Fibroblast of skin of right biceps (primary cell): ENCODE measurements at places on chromosomes 2 and 18.
A peak's percentile ranks its signal among the peaks of the same experiment; 100 is the strongest.

- peak; percentile 85 for DNase-seq
Measured at GRCh38 chr2:231611273-231612108, 18.8 kb downstream of the TEX44 start.

- DNase-seq, result no peak
Measured at GRCh38 chr2:132564065-132564464, 105.9 kb downstream of the LYPD1 start.

GRCh38 chr2:2751715-2752315 is 420.7 kb upstream of the MYT1L start:
- no peak for DNase-seq

DNA sequence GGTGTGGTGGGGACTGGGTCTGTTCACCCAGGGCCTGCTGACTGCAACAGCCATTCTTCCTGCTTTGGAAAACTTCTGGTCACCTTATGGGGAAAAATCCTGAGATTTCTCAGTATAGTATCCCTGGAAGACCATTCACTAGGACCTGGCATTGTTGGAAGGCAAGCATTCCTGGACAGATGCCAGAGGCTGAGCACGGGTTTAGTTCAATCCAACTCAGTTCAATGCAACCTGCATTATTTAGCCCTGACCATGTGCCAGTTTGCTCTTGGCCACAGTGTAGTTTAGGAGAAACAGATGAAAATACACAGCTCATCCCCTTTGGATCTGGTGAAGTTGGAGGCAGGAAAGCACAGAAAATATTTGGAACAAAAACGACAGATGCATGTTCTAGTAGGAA is 95.9 kb downstream of the LPIN1 start:
- no peak for DNase-seq

- no peak for DNase-seq
Measured at GRCh38 chr2:96106991-96107707, 9.2 kb downstream of the ADRA2B start.

DNA sequence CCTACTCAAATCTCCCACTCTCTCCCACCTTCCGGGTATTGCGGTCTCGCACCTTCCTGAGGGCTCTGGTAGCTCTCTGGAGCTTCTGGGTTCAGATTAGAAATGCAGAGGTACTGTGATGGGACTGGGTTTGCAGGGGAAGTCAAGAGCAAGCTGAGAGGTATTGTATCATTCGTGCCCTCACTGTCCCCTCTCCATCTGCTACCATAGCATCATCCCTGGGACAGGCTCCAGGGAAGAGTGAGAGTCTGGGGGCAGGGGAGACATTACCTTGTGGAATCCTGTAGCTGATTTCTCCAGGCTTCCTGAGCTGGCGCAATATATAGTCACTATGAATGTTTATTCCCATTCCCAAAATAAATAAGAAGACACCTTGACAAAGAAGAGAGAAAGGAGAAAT is 49.6 kb downstream of the SRD5A2 start:
- DNase-seq, result no peak

DNA sequence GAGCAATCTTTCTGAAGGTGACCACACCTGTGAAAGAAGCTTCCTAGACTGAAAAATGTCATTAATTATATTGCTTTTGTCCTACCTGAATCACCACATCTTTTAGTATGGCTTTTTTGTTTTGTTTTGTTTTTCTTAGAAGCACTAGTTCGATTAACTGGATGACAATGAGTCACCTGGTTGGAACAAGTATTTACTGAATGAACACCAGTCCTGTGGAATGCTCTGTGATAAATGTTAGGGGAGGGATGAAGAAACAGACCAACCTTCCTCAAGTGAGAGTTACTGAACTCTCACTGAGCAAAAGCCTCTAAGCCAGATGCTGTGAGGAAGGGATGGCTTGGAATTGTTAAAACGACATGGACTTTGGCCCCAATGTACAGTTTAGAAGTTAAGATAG is 26.8 kb upstream of the DCC start:
- DNase-seq, result peak; percentile 16

DNA sequence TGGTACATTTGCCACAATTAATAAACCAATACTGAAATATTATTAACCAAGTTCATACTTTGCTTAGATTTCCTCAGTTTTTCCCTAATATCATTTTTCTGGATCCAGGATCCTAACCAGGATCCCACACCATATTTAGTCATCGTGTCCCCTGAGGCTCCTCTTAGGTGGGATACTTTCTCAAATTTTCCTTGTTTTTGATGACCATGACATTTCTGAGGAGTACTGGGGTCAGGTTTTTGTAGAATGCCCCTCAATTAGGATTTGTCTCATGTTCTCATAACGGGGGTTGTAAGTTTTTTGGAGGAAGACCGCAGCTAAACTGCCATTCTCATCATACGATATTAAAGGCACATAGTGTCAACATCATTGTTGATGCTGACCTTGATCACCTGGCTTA is 15.5 kb upstream of the ERCC3 start:
- DNase-seq, result no peak

DNA sequence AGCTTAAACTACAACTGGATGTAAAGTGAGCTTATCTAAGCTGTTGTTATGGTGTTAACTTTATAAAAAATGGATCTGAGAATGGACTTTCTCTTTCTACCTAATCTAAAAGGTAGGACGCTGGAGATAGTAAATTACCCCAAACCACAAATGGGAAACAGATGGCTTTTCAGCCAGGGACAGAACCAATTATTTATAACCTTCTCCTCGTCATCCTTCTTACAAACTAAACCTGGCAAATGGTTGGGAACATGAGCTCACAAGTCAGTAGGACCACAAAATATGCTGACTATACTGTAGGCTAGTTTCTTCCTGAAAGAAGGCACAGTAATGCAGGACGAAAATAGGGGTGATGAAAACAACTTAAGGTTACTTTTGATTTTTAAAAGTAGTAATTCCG is 32.7 kb upstream of the ZDBF2 start:
- DNase-seq, result peak; percentile 6

DNA sequence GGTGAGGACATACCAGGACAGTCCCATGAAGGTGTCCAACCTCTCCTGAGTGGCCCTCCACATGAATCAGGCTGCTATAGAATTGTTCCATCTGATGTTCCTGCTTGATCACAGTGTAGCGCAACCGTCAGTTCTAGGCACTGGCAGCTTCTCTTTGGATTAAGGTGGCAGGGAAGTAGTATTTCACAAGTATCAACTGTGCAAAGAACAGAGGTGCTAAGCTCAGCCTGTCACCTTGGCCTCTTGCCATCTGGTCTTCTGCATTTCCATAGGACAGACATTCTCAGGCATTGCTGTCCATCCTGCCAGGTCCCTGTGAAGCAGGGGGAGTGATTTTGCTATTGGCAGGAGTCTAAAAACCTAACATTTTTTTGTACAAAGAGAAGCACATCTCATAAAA is 182.2 kb upstream of the EPAS1 start:
- DNase-seq, result no peak

DNA sequence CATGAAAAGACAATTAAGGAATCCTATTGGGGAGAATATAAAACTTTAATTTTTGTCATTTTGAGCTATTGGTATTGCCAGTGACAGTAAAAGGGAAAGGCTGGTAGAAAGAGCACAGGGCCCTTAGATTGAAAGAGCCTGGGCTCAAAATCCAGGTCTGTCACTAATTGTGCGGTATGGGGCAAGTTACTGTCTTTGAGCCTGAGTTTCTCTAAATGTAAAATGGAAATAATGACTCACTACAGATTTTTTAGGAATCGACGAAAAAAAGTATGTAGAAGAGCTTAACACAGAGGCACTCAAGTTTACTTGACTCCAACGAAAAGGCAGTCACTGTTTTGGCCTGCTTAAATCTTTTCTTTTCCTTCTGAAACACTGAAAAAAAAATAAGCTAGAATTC is 7.0 kb downstream of the NDUFV2 start:
- peak; percentile 74 for DNase-seq

GRCh38 chr18:3665780-3666525 is 216.0 kb downstream of the TGIF1 start:
- DNase-seq, result peak; percentile 85

DNA sequence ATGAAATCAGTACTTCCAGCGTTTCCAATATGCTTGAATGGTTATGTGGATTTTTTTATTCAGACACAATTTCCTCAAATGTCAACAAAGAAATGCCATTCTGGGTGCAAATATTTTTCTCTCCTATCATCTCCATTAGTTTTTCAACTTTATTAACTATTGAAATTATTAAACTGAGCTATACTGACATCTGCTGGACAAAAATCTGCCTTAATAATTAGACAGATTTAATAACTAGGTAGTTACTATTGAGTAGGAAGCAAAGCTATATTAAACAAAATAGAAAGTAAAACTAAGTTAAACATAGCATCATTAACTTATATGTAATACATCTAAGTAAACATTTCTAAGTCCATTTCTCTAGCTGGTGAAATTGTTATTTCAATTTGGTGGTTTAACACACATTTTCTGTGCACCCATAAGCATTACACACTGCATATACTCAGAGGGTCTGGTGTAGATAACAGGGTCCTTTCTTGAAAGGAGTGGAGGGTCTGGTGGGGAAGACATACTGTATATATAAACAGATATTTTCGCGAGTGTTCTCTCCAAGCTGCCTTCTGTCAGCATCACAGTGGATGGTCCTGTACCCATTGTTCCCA is 77.0 kb downstream of the LANCL1 start:
- DNase-seq, result no peak

DNA sequence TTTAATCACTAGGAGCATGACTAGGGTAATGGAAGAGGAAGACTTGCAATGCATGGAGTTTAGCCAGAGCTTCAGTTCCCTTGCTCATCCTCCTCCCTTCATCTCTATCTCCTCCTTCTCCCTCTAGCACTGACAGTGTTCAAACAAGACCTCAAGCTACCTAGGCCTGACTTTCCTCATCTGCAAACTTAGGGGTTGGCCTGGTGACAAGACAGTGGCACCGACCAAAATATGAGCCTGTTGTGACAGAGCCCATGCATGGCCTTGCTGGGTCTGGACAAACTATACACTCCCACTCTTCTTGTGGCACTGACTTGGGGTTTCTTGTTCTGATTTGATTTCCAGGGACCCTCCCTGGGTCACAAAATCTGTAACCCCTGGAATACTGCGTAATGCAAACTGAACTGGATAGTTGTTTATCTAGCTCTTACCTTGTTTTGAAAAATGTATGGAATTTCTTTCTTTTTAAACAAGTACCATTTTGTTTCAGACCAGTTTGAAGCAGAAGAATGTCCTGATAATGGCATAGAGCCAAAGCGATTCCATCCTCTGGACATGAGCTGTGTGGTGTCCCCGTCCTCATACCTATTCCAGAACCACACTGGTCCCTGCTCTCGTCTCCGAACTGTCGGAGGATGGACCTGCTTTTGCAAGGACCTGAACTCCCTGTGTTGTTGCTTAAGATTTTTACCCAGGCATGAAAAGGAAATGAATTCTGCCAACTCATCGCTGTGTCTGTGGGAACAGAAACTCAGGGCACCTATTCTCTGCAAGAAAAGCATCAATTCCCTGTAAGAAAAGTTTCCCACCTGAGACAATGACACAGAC is 33.4 kb upstream of the PPP4R1 start:
- DNase-seq, result no peak

DNA sequence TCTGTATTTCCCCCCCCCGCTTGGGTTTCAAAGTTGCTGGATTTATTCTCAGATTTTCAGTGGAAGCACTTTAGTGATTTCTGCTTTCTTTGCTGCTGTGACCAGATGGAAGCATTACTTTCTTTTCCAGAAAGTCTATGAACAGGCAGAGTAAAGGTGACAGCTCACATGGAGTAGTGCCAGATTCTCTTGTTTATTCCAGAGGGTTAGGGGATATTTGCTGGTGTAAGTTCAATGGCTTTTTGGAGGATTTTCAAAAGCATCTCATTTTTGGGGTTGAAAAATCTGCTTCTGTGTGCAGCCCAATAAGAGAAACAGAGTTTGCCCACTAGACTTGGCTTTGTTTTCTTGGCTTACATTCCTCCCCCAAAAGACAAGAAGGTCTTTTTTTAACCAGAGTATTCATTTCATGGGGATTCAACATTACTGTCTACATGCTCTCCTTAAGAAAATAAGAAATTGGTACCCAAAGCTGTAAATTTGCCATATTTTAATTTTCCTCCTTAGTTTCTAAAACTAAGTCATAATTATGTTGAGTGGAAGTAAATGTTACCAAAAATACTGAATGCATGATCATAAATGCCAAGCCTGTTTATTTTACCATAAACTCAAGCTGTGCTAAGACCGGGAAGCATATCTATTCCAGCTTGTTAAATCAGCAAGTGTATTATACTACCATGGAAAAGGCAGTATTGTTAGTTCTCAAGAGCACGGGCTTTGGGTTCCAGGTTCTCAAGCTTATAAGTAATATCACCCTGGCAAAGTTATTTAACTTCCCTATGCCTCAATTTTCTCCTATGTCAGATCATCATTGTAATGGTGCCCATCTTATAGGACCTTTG is 557.2 kb downstream of the CPS1 start:
- no peak for DNase-seq

DNA sequence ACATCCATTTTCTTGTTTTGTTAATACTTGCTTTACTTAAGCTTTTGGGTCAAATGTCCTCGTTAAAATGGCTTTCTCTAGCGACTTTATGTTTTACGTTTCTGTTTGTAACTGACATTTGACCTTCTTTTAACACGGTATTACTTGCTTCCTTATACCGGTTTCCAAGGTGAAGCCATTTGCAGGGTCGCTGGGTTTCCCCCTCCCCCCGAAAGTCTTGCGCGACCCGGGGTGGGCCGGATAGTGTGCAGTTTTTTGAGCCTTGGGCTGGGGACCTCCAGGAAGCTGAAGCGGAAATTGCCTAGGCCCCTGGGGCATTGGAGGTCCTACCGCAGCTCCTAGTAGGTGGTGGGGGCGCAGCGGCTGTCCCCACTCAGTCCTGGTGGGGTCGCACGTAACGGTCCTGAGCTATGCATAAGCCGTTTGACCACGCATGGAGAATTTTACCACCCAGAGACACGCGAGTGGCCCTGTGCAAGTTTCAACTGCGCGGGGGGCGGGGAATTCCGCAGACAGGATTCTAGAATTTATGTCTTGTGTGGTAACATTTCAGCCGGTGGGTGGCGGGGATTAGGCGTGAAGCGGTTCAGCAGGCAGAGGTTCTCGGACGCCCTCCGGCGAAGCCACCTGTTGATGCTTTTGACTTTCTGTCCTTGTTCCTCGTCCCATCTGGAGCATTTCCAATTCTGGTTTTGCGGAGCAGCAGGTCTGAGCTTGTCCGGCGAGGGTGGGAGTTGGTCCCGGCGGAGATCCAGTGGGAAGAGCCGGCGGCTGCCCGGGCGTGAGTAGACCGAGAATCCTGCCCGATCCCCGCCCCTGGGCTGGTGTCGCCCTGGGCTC is 2.4 kb downstream of the CFLAR start:
- peak; percentile 84 for DNase-seq

GRCh38 chr18:75491361-75491760 is 63.9 kb upstream of the SMIM21 start:
- no peak for DNase-seq

- DNase-seq, result no peak
Measured at GRCh38 chr2:25835906-25836305, 42.4 kb downstream of the ASXL2 start.

DNA sequence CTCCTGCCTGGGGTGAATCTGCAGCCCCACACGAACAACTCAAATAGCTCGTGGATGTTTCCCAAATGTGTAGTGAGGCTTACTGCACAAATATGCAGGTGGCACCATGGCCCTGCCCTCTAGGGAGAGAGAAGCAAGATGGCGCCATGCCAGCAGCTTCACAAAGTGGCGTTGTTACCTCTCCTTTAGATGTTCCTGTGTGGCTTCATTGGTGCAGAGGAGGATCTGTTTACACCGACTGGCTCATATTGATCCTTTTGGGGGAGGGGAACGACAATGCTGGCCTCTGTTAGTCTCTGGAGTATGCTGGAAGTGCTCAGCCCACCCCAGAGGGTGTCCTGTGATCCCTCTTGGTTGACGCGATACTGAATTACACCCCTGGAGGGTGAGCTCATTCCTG is 99.5 kb upstream of the GATA6 start:
- no peak for DNase-seq

- DNase-seq, result no peak
Measured at GRCh38 chr2:152480821-152481399, 145.9 kb downstream of the FMNL2 start.
